Peyer's patch (tissue), 4 donors: ENCODE measurements at places on chromosomes 4 and X.

GRCh38 chrX:19303256-19303880, 40.4 kb upstream of the PDHA1 start:
- DNase-seq: no peak

DNA sequence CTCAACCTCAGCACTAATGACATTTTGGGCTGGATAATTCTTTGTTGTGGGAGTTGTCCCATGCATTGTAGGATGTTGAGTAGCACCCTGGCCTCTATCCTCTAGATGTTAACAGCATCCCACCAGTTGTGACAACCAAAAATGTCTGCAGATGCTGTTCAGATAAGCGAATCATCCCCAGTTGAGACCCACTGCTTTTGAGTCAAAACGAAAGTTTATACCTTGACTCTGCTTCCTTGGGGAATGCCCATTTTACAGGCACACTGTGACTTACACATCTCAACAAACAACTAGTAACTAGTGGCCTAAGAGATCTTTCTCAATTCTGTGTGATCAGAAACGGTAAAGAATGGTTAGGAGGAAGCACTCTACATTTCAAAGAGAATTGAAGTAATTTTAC, 37.0 kb downstream of the SEPSECS start:
- DNase-seq: no peak

GRCh38 chr4:170599894-170600293, 510.1 kb upstream of the AADAT start:
- DNase-seq: no peak

GRCh38 chr4:12421364-12421763, 992.7 kb upstream of the HS3ST1 start:
- DNase-seq: no peak

GRCh38 chr4:169677150-169677748, 56.9 kb downstream of the CLCN3 start:
- DNase-seq: no peak

- no peak for DNase-seq
These were observed 17.0 kb downstream of the DYNLT3 start for GRCh38 chrX:37830371-37830770.

DNA sequence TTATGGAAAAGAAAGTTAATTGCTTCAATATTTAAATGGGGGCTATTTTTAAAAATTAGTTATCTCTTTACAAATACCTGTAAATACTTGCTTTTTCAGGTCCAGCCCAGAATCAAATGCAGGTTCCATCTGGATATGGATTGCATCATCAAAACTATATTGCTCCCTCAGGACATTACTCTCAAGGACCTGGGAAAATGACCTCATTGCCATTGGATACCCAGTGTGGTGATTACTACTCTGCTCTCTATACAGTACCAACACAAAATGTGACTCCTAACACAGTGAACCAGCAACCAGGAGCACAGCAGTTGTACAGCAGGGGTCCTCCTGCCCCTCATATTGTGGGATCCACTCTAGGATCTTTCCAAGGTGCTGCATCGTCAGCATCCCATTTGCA, 29.2 kb downstream of the SEC24B start:
- no peak for DNase-seq

DNA sequence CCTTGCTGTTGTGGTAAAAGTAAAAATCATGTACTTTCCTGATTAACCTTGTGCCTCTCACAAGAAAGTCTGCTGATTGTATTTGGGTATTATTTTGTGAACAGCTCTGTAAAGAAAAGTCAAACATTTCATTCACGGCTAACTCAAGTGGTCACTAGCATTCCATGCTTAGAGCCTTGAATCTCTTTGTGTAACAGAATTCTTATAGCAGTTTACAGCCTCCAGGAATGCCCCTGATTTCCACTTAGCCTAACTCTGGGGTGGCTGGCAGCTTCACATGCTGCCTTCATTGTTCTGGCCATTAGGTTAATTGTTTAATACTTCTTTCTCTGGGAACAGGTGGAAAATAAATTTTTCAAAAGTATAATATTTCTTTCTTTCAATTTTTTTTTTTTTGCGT, 226.7 kb downstream of the RBMX2 start:
- DNase-seq: no peak

- no peak for DNase-seq
These were observed 163.1 kb downstream of the ARAP2 start for GRCh38 chr4:36081185-36081584.

GRCh38 chrX:23066588-23067281, 67.0 kb downstream of the DDX53 start:
- no peak for DNase-seq

GRCh38 chr4:8637456-8637984, 45.0 kb downstream of the CPZ start:
- no peak for DNase-seq

GRCh38 chrX:13996650-13997049, 33.0 kb downstream of the GEMIN8 start:
- no peak for DNase-seq

GRCh38 chr4:110442309-110442708, 33.6 kb upstream of the ENPEP start:
- no peak for DNase-seq

GRCh38 chrX:54928876-54929275, 8.3 kb downstream of the TRO start:
- no peak for DNase-seq

- DNase-seq: no peak
These were observed at the start of gene PPEF1 for GRCh38 chrX:18707426-18708049. Gene PPEF1 (plus strand): TSS chrX:18707645. CDS start chrX:18707781, 136 bp downstream.

- DNase-seq: no peak
These were observed 254.0 kb downstream of the TMA16 start for GRCh38 chr4:163748449-163748848.

- DNase-seq: no peak
These were observed 36.3 kb upstream of the FAT1 start for GRCh38 chr4:186759990-186760389.

DNA sequence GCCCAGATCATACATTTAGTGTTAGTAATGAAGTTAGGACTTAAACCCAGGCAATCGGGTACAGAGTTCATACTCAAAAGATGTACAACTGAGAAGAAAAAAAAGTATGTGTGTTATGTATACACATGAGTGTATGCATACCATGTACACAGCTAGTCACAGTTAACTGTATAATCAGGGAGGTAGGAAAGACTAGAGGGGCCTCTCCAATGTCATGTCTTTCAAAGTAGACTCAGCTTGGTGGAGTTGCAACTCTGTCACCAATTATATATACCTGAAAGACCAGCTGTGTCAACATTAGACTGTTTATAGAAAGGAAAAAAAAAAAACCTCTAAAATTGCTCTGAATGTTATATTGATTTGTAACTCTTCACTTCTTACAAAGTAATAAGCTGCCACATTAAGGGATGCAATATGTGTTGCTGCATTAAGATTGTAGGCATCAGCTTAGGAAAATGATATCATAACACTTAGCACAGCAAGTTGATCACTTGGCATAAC, 167.5 kb downstream of the DCTD start:
- DNase-seq: no peak

DNA sequence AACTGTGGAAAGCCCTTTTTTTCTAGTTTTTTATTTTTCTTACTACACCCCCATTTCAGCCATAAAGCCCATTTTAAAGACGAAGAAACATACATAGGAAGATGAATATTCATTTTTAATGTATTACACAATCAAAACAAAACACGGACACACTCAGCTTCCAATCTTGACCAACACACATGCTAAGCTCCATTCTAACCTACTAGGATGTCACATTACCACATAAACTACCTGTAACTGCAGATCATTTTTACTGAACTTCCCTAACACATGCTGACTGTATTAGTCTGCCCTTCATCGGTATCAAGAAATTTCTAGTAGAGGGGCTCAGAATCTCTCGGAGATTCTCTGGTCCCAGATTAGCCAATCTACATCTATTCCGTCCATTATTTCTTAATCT, 1.8 kb downstream of the CCNI start:
- no peak for DNase-seq

DNA sequence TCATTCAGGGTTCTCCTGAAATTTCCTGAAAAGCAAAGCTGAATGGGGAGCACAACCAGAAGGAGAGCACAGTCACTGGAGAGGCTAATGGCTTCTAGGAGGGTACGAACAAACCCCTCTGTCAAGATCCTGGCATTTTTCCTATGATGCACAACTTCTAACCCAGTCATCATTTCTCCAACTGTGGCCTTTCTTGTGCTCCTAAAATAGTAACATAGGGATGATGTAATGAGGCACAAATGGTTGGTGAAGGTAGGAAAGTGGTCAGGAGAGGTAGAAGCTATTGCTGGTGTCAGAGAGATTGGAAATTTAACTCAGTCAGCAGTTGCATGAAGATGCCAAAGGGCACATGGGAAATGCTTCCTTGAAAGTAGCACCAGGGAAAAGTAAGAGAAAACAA, 52.7 kb downstream of the SLC10A7 start:
- no peak for DNase-seq

- no peak for DNase-seq
These were observed 935.4 kb upstream of the GRIA3 start for GRCh38 chrX:122248681-122249080.

DNA sequence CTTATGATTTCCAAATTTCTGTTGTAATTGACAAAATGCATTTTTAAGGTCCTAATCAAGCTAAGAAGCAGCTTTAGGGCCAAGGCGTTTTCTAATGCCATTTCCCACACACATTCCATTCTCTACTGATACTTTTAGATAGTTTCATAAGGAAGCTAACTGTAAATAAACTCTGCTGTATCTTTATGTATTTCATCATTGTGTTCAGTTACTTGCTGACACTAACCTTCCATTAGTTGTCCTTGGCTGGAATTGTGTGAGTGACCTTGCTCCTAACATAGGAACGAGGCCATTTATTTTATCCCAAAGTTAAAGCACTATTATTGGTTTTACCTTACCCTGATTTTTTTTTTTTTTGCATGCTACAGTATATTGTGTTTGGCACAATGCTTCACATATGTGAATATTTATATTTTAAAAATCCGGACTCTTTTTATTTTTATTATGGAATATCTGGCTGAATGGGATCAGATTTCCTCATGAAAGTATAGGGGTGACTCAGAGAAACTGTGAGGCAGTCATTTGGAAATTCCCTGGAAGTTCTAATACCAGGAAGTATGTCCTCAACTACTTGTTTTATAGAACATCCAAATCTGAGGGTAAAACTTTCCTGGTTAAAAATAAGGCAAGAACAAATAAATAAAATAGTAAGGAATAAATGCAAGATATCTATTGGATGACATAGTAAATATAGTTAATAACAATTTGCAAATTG, 62.7 kb upstream of the SORBS2 start:
- DNase-seq: no peak

GRCh38 chr4:81919223-81919622, 447.5 kb upstream of the RASGEF1B start:
- DNase-seq: no peak

- DNase-seq: no peak
These were observed 85.9 kb upstream of the NKX1-1 start for GRCh38 chr4:1492142-1492457.

- DNase-seq: no peak
These were observed 9.1 kb downstream of the ZCCHC4 start for GRCh38 chr4:25321703-25322102.

DNA sequence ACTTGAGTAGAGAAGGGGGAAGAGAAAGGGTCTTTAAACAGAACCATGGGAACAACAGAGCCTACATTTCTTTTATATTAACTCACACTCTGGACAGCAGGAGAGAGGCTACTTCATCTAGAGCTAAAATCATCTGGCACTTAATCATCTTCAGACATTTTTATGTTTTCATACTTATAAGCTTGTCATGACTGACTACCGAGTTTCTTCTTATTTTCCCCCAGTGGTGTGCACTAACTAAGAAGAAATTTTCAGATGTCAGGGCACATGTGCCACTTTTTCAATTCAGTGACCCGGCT, 11.8 kb upstream of the RTL5 start:
- no peak for DNase-seq

DNA sequence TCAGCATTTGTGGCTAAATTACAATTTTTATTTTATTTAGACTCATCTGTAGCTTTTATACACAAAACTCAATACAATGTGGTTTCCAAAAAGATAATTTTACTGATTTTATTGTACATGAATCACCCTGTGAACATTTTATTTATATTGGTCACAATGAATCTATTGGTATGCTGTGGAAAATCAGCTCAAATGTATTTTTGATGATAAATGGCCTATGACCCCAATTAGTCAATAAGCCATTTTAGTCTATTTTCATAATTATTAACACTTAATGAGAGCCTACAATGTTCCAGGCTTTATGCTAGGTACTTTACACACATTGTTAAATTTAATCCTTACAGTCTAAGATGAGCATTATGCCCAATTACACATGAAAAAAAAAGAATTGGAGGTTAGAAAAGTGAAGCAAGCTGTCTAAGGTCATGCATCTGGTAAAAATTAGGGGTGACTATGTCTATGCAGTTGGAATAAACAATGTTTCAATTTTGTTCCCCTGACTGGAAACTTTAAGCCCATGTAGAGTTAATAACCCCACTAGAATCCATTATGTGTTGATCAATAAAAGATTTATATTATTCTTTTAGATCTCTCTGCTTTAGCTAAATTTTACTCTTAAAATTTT, 344.7 kb downstream of the PABPC4L start:
- DNase-seq: no peak

- no peak for DNase-seq
These were observed 10.3 kb downstream of the RTL5 start for GRCh38 chrX:72121383-72121782.

DNA sequence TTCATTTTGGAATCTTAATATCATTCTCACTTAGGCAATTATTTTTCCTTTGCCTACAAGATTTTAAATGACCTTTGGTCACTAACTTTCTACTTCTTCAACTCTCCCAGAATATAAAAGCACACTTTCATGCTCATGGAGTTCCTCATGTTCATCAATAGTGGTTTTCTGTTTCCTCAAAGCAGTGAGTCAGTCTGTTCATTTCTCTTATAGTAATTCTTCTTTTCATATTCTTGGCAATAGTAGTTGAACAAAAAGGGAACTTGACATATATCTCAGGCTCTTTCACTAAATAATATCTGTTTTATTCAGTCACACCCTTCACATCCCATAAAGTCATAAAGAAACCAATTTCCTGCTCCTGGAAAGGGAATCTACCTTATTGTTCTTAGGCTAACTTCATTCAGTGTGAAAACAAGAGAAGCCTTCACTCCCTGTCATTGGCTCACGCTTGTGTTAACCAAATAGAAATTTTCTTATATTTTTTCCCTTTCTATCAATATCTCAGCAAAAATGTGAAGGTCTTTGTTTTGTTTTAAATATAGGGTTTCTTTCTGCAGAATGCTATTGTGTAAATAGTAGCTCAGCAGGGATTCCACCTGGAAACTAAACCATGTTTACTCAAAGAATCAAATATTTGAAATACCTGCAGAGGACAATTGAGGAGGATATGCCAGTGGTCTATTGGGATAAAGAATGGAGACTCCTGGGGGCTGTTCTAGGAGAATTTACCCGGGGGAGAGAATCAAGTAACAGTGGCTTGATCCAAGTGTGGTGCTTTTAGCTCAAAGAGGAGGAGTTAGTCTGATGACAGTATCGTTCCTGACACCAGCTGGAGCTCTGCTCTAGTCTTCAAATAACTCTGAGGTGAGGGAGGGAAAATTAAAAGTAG, 13.4 kb upstream of the TNIP3 start:
- DNase-seq: no peak
